ENCODE measurements at places on chromosomes 3 and 15.

- DNase-seq: no peak
Measured at GRCh38 chr3:85193565-85193964, 234.8 kb downstream of the CADM2 start.

GRCh38 chr3:5014391-5014790, 35.2 kb downstream of the BHLHE40 start:
- DNase-seq: no peak

DNA sequence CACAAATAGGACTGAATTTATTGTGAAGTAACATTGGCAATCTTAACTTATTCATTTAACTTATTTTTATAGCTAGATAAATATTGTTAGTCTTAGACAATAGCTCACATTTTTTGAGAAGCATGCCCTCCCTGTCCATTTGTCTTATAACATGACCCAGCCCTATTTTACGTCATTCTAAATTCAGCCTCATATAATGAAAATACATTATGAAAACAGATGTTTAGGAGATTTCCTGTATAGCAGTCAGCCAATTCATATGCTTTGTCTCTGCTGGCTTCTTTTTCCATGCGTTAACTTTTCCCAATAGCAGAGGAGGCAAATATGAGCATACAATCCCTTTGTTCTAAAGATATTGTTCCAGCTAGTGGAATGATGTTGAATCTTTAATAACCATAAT, 29.3 kb downstream of the CD200 start:
- DNase-seq: no peak

DNA sequence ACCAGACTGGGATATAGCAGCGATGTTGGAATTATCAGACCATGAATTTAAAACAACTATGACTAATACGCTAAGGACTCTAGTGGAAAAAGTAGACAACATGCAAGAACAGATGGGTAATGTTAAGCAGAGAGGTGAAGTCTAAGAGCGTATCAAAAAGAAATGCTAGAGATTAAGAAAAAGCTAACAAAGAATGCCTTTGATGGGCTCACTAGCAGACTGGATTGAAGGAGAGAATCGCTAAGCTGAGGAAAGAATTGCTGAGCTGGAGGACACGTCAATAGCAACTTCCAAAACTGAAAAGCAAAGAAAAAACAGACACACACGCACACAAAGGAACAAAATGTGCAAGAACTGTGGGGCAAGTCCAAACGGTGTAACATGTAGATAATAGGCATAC, 20.0 kb upstream of the CMTM6 start:
- DNase-seq: no peak

GRCh38 chr15:56394909-56395308, 29.7 kb downstream of the TEX9 start:
- DNase-seq: no peak

- no peak for DNase-seq
Measured at GRCh38 chr3:145518639-145519038, 642.3 kb downstream of the PLOD2 start.

GRCh38 chr3:178560759-178561158, 24.5 kb downstream of the KCNMB2 start:
- DNase-seq: no peak

DNA sequence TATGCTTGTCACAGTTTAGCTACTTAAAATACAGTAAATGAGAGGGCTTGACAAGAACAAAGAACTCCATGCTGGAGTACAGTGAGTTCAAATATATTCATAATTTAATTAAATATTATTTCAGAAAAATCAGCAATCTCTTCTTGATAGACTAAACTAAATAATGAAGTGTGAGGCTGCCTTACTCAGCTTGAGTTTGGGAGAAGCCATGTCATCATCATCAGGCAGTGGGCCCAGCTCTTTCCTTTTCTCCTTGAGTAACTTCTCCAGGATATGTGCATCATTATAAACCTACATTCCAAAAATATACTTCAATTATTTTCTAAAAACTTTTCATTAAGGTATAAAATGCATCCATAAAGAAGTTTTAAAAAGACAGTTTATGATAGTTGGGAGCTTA, 70.5 kb downstream of the PBRM1 start:
- DNase-seq: no peak

DNA sequence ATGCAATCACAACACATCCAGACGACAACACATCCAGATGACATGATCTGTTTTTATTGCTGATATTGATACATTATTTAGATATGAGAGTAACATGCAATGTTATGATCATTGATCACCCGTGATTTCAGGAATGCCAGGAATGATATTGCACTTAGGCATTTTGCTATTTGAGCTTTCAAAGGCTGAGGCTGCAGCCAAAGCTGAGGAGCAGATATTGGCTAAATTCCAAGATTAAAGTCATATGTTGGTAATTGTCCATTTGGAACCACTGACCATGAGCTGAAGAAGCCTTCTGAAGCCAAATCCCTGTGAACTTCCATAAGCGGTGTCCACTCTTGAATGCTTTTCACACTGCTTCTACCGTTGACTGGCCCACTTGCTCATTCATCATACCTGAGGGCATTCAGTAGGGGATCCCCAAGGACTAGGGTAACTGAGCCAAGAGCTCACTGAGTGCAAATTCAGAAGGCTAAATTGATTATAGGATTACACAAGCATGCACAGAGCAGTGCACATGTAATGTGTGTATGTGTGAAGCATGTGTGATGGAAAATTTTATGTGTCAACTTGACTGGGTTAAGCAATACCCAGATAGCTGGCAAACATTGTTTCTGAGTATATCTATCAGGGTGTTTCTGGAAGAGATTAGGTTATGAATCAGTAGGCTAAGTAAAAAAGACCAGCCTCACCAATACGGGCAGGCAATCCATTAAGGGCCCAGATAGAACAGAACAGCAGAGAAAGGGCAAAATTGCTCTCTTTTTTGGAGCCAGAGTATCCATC, 92.1 kb upstream of the PLAAT1 start:
- no peak for DNase-seq

GRCh38 chr15:78810003-78810361, 1.3 kb downstream of the ADAMTS7 start:
- DNase-seq: no peak

GRCh38 chr3:192817053-192817452, 89.7 kb upstream of the FGF12 start:
- DNase-seq: no peak

GRCh38 chr15:59553879-59554735, 57.5 kb upstream of the GCNT3 start:
- DNase-seq: no peak

DNA sequence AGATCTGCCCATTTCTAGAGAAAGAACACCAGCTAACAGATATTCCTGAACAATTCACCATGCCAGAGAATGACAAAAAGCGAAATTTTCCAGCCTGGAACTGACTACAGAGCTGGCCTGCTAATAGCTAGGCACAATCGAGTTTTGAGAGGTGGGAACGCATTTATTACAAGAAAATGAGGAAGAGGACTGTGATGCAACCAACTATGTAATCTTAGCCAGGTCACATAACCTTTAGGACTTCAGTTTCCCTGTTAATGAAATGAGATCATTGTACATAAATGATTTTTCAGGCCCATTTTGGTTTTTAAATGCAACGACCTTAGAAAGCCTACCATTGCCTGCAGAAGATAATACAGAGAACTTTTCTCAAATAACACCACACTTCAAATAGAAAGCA, 72.1 kb upstream of the SETMAR start:
- no peak for DNase-seq

DNA sequence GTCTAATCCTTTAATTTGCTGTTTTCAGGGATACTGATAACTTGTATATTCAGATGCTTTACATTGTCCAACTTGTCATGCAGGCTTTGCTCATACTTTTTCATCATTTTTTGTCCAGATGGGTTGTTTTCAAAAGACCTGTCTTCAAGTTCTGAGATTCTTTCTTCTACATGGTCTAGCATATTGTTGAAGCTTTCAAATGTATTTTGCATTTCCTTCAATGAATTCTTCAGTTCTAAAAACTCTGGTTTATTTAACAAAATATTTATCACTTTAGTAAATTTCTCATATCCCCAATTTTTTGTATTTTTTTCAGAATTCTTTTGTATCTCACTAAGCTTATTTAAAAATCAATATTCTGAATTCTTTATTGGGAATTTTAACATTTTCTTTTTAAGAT, 388.3 kb upstream of the IL12A start:
- DNase-seq: no peak

GRCh38 chr3:12317914-12318313, 29.0 kb downstream of the PPARG start:
- no peak for DNase-seq

DNA sequence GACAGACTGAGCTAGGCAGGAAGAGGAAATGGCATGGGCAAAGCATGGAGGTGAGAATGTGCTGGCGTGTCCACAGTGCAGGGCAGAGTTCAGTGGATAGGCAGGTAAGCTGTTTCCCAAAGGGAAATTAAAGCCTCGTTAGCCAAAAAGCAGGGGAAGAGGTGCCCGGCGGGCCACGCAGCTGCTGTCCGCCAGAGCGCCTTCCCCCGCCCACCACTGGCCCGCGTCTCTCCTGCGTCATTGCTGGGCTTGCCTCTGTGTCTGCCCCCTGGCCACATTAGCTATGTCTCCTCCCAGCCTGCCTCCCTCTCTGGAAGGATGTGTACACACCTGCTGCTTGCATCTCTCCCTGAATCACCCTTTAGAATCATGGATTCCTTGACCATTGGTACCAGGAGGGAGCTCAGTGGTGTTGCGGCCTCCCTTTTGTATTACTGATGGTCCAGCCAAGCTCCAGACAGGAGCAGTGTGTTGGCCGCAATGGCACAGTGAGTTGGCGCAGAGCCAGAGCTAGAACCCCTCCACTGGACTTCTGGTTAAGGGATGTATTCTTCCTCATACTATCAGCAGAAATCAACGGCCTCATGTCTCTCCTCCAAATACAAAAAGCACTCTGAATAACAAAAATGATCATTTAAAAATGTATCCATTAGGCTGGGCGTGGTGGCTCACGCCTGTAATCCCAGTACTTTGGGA, 26.6 kb downstream of the SLC28A1 start:
- DNase-seq: no peak

DNA sequence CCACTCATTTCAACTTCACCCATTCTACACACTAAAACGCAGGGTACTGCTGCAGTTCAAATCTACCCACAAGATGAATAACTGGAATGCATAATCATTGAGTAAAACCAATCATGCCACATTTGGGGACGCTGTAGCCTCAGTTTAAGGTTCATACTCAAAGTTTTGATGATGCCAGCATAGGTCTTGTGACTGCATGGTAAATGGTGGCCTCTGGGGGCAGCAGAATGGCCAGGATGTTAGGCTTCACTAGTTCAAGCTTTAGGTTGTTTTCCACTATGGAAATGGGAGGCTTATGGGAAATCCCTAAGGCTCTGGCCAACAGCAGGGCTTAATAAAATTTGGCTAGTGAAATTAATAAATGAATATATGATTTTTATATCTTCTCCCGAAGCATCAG, 104.3 kb upstream of the TSC22D2 start:
- DNase-seq: no peak

- DNase-seq: no peak
Measured at GRCh38 chr3:128546646-128547045, 53.6 kb upstream of the GATA2 start.

Measured in GOT3 (cell line).